ENCODE measurements at places on chromosomes 7 and 10.

- no peak for DNase-seq
These were observed 2.6 kb upstream of the TNS3 start for GRCh38 chr7:47584536-47584895.

DNA sequence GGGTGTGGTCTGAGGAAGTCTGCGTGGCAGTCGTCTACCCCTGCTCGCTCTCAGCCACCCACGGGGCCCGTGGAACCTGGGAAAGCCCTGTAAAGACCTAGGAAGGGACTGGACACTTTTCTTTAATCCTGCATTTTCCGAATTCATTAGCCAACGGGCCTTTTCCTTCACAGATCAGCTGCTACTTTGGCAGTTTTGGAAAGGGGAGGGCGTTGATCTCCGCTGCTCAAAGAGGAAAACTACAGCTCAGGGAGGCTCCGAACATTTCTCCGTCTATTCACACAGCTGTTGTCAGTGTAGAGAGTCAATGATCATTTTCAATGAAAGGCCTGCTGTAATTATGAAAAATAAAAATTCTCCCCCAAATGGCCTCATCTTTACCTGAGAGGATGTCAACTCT is 450.1 kb upstream of the MKI67 start:
- no peak for DNase-seq

- DNase-seq = no peak
These were observed 127.7 kb downstream of the ITIH5 start for GRCh38 chr10:7538970-7539654.

DNA sequence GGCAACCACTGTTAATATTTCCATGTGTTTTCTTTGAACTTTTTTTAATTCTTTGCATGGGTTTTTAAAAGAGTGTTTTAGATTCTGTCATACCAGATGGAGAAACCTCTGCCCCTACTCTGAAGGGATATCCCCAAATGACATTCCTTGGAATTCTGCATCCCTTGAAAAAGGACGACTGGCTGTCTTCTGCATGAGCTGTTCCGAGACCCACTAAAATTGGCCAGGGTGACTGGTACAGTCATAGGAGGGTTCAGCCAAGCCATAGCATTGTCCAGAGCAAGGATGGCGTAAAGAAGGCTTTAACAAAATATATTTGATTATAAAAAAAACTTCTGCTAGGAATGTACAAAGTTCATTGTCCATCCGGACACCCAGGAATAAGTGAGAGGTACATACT is 952.9 kb downstream of the NRG3 start:
- DNase-seq = no peak

- DNase-seq = no peak
These were observed 919.2 kb downstream of the LRMDA start for GRCh38 chr10:76350583-76350982.

DNA sequence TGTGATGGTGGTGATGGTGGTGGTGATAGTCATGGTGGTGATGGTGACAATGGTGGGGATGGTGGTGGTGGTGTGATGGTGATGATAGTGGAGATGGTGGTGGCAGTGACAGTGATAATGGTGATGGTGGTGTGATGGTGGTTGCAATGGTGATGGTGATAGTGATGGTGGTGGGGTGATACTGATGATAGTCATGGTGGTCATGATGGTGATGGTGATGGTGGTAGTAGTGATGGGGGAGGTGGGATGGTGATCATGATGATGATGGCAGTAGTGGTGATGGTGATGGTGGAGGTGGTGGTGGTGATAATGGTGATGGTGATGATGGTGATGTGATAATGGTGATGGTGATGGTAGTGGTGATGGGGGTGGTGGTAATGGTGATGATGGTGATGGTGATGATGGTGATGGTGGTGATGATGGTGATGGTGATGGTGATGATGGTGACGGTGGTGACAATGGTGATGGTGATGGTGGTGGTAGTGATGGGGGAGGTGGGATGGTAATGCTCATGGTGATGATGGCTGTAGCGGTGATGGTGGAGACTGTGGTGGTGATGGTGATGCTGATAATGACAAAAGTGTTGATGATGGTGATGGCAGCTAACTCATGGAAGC is 4.7 kb upstream of the PWWP2B start:
- DNase-seq = no peak

GRCh38 chr10:18104223-18104872 is 35.9 kb upstream of the CACNB2 start:
- no peak for DNase-seq

- no peak for DNase-seq
These were observed 96.5 kb downstream of the CAMK1D start for GRCh38 chr10:12445701-12446334.

- DNase-seq = no peak
These were observed 1040.2 kb upstream of the SORCS1 start for GRCh38 chr10:108204528-108205305.

- no peak for DNase-seq
These were observed 37.8 kb upstream of the FZD9 start for GRCh38 chr7:73395538-73396503.

DNA sequence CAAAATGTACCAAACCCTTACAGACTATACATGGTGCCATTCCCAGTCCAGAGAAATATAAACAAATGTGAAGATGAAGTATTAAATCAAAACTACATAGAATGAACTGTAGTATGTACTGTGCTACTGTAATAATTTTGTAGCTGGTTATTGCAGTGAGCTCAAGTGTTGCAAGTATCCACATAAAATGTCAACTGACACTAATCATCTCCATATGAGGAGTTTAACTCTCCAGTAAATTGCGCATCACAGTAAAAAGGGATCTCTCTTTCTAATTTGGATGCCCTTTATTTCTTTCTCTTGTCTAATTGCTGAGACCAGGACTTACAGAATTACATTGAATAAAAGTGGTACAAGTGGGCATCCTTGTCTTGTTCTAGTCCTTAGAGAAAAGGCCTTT is 165.5 kb downstream of the CPED1 start:
- DNase-seq = no peak

DNA sequence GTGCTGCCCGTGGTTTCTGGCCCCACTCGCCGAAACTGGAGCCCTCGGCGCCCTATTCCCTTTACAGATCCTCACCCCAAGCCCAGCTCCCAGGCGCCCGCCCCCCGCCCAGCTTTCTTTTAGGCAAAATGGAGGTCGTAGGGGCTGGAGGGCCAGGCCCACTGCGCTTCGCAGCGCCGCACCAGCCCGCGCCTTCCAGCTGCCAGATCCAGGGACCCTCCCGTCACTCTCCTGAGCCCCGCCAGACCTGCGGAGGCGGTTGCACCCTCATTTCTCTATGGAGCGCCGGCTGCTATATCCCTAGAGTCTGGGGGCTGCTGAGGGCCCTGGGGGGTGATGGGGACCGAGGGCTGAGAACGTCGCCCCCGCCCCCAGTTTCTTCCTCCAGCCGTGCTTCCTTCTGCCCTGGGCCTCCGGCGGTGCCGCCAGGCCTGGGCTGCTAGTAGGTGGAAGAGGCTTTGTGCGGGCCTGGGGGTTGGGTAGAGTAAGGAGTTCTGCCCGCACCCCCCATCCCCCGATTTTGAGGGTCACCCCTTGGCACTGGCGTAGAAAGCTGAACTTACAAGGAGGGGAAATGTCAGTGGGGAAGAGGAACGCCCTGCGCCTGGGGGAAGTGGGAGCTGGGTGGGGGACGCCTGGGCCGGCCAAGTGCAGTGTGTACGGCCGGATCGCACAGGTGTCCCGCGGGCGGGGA is 1.0 kb downstream of the GNB2 start:
- no peak for DNase-seq

- DNase-seq = no peak
These were observed 128.9 kb downstream of the AMPH start for GRCh38 chr7:38502289-38502688.

GRCh38 chr7:30906515-30907240 is 5.0 kb upstream of the AQP1 start:
- no peak for DNase-seq

DNA sequence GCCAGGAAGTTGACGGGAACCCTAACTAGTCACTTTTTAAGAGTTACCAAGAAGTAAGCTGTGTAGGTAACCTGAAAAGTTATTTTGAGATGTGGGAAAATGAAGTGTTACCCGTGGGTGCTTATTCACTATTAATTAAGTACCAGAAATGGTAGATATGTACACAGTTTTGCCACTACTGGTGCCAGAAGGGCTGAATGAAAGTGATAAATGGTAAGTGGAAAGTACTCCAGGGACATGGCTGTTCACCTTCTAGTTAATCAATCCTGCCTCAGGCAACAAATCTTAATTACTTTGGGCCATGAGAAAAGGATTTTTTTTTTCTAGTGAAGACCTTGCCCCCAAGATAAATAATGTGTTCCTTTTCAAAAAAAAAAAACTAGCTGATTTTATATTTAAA is 15.8 kb downstream of the NET1 start:
- DNase-seq = no peak

GRCh38 chr10:101639141-101639900 is 51.2 kb downstream of the DPCD start:
- DNase-seq = no peak

DNA sequence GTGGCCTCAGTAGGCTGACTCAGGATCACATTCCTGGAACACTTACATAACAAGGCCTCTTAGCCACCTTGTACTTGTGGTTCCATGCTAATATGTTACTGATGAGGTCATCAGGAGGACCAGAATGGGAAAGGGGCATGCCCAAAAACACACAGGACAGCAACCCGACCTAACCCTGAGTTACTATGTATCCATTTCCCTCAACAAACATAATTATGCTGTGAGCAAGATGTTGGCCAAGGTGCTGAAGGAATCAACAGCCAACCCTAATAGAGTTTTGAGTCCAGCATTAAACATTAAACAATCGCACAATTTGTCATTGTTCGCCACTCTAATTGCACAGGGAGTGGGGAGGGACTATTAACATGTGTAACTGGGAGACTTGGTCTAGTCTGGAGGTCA is 129.4 kb downstream of the PLPP4 start:
- DNase-seq = no peak

DNA sequence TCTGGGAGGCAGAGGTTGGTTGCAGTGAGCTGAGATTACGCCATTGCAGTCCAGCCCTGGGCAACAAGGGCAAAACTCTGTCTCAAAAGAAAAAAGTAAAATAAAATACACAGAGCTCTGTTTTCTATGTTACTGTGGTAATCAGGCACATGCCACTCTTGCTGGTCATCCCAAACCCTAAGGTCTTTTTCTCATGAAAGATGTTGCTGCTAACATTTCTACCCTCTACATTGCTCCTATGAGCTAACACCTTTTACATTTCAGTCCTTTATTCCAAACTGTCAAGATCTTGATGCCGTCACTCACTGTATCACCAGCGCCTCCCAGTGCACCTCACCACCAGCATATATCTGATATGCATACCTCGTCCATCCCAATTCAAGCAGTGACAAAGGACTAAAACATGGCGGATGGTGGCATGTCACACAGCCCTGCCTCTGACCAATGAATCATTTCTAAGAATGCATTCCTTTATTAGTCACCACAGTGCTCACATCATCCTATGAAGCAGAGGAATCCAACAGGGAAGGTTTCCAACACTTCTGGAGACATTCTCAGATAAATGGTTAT is 4.3 kb downstream of the DAGLB start:
- no peak for DNase-seq

GRCh38 chr7:490461-491291 is 29.0 kb downstream of the PDGFA start:
- no peak for DNase-seq

- DNase-seq = no peak
These were observed 191.7 kb downstream of the CXCL12 start for GRCh38 chr10:44193166-44193565.

GRCh38 chr7:124718032-124718766 is 47.4 kb downstream of the GPR37 start:
- no peak for DNase-seq

- DNase-seq = no peak
These were observed 67.8 kb downstream of the FRMD4A start for GRCh38 chr10:14262836-14263425.

GRCh38 chr7:54663186-54663585 is 95.8 kb downstream of the SEC61G start:
- no peak for DNase-seq

DNA sequence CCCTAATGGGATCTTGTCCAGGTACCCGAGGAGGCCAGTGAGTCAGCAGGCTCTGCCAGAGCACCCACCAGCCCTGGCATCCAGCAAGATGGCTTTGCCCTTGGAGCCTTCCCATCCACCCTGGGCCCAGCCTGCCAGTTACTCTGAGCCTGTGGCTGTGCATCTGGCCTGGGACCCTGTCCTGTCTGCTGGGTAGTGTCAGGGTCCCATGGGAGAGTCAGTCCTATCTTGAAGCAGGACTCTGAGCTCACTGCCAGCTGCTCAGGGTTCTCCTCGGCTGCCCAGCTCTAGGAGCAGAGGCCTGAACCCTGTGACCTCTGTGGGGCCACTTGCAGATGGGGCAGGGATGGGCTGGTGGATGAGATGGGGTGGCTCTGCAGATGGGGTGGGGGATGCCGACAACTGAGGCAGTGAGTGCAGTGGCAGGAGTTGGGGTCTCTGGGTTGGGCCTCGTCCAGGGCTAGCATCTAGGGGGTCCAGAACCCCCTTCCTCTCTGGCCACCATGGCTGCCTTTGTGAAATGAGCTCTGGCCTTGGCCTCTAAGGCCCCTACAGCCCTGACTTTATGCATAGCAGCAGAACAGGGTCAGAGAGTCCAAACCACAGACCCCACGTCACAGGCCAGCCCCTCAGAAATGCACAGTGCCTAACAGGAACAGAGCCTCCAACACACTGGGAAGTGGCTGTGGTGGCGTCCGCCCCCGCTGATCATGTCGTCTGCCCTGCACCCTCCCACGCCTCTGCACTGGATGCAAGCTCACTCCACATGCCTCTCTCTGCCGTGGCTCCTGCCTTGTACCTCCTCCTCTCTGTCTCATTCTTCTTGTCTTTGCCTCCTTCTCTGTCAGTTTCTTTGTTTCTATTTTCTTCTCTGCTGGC is 88.1 kb upstream of the RET start:
- no peak for DNase-seq

DNA sequence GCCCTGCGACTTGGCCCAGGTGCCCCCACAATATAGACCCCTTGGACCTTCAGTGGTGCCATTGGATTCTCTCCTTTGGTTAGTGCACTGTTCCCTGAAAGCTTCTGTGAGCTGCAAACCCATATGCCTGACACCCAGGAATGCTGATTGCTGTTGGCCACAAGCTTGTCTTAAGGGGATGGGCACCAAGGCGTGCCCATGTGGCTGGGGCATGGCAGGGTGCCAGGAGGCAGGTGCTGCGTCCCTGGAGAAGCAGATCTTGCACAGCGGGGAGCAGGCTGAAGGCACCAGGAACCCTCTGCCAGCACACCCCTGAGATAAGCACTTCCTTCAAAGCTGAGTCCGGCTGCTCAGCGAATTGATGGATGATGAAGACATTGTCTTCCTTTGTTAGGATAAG is 411.8 kb downstream of the SDK1 start:
- DNase-seq = no peak

GRCh38 chr7:78169992-78170391 is 371.4 kb downstream of the PHTF2 start:
- no peak for DNase-seq

DNA sequence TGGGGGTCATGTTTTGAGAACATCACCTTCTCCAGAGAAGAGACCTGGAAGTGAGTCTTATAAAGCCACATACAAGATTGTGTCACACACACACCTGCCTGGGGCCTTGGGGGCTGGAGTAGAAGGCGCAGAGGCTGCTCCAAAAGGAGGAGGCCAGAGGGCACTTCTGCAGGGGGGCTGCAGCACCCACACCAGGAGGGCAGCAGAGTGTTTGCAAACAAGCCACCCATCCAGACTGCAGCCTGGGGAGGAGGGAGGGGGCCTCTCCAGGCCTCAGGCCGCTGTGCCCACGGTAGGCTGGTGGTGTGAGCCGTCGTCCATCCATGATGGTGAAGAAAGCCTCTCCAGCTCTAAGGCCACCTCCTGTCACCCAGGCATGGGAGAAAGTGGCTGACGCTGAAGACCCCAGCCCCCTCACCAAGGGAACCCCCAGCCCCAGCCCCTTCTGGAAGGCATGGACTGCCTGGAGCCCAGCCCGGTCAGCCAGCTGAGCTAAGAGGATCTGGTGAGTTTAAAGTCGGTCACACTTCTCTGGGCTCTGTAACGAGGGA is 77.5 kb downstream of the FOXL3 start:
- DNase-seq = no peak

Data from substantia nigra (tissue), 51 donors.